ENCODE measurements at places on chromosomes 7 and 10.

GRCh38 chr7:81030472-81030871 is 111.6 kb upstream of the SEMA3C start:
- no peak for DNase-seq

- no peak for DNase-seq
These were observed 20.7 kb downstream of the MDFIC start for GRCh38 chr7:114942446-114943175.

DNA sequence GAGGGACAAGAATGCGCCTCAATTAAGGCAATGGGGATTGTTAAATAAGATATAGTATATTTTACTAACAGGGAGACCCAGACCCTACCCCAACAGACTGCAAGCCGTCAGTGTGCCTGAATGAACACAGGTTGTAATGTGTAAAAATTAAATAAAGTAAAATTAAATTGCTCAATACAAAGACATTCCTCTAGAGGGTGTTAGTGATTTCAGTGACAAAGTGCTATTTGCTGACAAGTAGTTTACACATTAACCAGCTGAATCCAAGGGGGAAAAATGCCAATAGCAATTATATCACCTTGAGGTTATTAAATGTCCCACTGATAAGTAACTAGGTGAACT is 110.5 kb downstream of the EBF3 start:
- DNase-seq = no peak

DNA sequence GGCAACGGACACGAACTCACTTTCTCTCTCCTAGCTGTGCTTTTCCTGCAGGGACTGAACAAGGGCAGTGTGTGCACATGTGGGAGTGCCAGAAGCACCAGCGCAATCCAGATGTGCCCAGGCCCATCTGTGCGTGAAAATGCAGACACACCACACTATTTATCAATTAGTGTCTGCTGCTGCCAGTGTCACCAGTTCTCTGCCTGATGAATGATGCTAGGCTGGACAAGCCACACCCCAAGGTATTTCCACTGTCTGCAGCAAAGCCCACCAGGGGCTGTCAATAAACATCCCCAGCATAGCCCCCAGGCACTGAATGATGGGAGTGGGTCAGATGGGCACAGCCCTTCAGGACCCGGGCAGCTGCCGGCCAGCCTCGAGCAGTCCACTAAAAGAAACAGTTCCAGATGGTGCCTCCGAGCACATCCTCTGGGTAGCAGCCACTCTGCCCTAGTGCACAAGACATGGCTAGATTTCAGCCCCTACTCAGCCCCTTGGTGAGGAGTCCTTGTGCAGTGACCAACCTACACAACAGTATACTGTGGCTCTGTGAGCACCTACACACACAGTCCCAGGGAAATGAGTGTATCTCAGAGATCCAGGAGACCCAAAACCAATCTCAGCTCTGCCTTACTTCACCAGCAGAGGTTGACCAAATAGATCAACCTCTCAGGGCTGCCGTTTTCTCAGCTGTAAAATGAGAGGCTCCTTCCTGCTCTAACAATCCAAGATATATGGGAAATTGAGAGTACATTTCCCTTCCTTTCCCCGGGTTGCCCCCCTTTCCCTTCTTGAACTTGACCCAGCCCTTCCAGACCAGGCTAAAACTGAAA is 314.7 kb downstream of the PLXNA4 start:
- no peak for DNase-seq

DNA sequence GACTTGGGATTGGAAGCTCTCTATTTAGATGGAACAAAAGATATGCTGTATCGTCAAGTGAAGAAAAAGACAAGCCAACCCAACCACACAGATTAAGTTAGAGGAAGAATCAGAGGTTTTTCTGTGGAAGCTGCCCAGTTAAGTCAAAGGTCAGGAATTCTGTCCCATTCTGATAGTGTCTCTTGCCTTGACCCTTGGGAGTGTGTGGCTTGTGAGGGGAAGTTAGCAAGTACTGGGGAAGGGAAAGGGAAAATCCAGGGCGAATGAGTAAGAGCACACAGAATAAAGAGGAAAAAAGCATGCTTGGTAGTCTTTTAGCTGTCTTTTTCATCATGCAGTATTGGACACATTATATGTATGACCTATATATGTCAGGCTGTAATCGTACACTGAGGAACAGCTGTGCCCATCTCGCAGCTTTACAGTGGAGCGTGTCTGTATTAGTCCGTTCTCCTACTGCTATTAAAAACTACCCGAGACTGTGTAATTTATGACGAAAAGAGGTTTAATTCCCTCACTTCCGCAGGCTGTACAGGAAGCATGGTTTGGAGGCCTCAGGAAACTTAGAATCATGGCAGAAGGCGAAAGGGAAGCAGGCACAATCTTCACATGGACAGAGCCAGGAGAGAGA is 197.2 kb downstream of the GALNT17 start:
- DNase-seq = no peak

DNA sequence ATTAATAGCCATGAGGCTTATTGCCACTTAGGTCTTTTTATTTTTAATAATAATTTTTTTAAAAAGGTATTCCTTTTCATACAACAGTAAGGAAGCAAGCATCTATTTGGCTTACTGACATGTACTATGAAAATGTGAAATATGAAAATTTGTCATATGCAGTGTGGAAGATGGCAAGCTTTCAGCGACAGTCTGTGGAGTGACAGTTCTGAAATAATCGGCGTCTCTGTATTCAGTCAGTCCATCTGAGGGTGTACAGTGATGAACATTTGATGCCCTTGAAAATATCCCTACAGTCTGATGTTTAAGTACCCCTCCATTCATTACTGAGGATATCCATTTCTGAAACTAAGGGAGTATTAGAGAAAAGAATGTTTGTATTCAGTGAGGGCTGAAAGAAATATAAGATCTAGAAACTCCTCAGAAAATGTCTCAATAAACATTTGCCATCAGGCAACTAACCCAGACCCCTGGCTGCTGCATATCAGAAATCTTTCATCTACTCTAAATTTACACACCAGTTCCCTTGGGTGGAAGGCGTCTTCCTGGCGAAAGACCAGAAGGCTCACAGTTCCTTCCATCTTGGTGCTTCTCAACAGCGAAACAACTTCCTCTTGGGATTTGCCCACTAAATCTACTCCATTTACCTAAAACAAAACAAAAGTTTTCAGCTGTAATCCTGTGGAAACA is 440.6 kb downstream of the PARD3 start:
- no peak for DNase-seq

- DNase-seq = no peak
These were observed 209.1 kb downstream of the TRIL start for GRCh38 chr7:28748933-28749584.

DNA sequence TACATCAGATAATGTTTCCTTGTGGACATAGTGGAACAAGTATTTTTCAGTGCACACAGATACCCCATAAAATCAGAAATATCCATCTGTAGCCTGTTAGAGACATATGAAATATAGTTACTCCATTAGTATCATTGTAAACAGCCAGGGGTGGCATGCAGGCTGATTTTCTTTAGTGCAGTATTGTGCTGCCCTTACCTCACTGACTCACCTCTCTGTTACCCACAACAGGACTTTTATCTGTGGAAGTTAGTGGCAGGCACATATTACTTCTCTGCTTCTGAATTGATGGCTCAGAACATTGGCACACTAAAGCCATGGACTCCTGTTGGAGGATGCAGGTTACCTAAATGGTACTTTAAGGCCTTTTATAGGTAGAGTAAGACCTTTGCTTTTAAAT is 70.0 kb downstream of the SLC25A40 start:
- DNase-seq = no peak
